Daoy (cell line): ENCODE measurements at places on chromosomes 2 and 18. TPM values are rescaled to one million over a fixed set of nuclear protein-coding genes. Genes with fewer than 3 reads are reported as not detected.
A peak's percentile ranks its signal among the peaks of the same experiment; 100 is the strongest.

VWC2L gene
- total RNA-seq = not detected in 2 replicates

LRRC30 gene
- not detected in 2 replicates for total RNA-seq

DUSP11 gene
- total RNA-seq = 43.2 and 52.7 TPM in 2 replicates

GRCh38 chr2:121333834-121334558 lies 49.0 kb upstream of the TFCP2L1 start:
- DNase-seq = no peak

DNA sequence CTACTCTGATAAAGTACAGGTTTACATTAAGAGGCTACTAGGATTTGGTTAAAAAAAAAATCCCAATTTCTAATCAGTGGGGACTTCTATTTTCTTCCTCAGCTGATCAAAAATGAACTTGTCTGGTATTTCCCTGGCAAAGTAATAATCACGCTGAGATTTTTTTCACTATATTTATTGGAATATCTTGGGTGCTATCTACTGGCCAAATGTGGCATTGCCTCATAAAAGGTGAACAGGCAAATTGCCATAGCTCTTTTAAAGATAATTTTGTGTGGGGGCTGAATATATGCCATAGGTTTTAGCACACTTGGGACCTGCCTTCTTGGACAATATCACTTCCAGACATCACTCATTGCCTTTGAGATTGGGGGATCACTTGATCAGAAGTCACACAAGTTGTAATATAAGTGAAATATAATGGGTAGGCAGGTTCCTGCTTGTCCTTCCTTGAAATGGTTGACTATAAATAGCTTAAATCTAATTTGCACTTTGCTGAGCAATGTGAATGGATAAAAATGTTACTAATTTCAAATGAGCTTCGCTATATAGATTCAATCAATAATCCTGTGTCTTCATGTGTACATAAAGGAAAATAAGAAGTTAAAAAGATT lies 7.0 kb upstream of the NXPH2 start:
- peak; percentile 19 for DNase-seq

DNA sequence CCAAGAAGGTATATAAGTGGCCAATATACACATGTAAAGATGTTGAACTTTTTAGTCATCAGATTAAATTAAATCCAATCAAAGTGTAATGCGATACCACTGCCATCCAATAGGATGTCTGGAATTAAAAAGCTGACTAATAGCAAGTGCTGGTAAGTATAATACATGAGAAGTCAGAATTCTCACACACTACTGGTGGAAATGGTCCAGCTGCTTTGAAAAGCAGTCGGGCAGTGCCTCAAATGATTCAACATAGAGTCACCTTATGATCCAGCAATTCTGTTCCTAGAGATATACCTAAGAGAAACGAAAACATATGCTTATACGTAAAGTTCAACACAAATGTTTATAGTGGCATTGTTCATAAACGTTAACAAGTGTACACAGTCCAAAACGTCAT lies 124.1 kb upstream of the MYT1L start:
- DNase-seq = peak; percentile 32

DNA sequence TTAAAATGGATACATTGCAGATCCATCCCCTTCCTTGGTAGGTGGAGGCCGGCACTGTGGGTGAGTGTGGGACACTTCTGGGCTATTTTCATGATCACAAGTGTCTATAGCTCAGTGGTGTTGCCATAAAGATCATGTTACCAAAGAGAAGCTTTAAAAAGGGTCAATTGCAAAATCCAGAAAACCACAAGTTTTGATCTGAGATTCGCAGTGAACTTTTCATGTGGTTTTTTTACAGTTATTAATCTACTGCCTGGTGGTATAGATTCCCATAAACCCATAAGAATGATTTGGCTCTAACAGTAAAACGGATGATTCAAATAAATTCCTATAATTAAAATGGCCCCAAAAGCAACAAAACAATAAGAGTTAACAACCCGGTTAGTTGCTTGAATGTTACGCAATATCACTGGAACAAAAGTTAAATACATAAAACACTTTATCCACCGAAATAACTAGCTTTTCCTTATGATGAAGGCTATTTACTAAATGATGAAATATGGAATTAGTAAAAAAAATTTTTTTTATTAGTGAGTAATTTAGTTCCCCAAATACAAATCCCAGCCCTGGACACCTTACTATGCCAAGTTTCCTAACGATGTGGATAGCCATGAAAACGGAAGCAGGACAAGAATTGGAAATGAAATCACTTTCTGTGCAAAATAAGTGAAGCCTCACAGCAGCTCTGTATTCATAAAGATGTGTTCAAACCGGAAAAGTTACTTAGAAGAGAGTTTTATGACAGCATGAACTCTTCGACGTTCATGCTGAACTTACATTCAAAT lies 95.6 kb upstream of the THOC1 start:
- DNase-seq = no peak

DNA sequence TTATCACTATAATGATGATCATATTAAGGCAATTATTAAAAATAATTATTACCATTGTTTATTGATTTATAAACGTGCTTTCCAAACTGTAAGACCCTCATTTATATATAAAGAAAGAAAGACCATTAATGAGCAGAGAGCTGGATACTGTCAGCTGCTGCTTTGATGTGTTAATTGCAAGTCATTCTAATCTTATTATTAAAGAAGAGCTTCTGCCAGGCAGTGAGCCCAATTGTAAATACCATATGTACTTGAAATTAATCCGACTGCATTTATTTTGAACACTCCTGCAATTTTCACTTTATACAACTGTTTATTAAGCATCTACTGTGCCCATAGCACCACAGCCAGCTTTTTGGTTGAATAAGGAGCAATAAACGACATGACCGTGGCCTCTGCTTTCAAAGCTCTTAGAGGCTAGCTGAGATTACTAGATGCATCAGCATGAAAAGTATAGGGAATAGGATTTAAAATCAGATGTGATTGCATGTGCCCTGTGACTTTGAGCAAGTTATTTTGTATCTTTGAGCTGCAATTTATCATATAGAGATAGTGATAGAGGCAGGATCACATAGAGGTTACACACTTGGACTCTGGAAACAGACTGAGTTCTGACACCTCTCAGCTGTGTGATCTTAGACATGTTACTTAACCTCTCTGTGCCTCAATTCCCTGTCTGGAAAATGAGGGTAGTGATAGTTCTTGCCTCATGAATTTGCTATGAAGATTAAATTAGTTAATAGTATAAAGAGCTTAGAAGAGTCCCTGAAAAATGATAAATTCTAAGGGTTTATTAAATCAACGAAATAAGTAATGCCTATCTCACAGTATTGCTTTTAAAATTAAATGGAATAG lies 83.4 kb downstream of the MYCN start:
- DNase-seq = no peak

GRCh38 chr18:44758861-44759631 lies 78.4 kb downstream of the SETBP1 start:
- no peak for DNase-seq

- DNase-seq = no peak
These were observed 1237.3 kb upstream of the FAM98A start for GRCh38 chr2:34836361-34836760.

- DNase-seq = peak; percentile 12
These were observed at the start of gene CACNB4 for GRCh38 chr2:152098496-152099366. CACNB4 (minus strand) TSS chr2:152099044.

GRCh38 chr18:69843015-69843414 lies 104.7 kb downstream of the CD226 start:
- DNase-seq = no peak
